ENCODE measurements at places on chromosomes 16 and 17.
A peak's percentile ranks its signal among the peaks of the same experiment; 100 is the strongest.

DNA sequence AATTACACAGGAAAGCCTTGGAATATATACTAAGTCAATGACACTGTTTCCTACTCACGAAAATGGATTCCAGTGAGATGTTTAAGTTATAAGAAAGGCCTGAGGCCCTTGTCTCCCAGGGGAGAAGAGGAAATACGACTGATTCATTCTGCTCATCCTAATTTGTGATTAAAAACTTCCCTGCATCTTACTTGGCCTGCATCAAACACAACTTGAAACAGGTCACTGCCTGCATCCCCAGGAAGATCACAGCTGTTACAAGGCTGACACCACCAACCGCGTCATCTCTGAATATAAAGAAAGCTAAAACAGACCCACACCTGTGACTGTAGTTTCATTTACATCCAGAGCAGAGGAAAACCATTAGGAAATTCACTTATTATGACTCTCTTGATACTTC is 121.9 kb downstream of the DNAH3 start:
- no peak for ATAC-seq

DNA sequence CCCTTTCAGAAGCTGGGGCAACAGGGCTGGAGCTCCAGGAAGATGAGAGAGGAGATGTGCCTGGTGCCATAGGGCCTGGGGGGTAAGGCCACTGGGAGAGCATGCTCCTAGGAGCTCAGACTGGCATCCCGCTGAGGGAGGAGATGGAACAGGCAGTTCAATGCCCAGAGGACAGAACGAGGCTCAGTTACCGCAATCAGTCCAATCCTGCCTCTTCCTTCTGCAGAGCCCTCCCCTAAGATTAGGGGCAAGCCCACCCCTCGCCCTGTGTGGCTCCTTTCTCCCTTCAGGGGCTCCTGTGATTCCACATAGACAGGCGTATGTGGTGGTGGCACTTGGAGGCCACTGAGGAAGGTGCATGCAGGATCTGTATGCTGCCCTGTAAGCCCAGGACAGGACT is 2.4 kb downstream of the CCDC42 start:
- ATAC-seq = no peak

- ATAC-seq = peak; percentile 2
Observed at GRCh38 chr16:85613604-85614337, 649 bp downstream of the GSE1 start.

- no peak for ATAC-seq
Observed at GRCh38 chr16:29978081-29978480, 4.4 kb downstream of the TAOK2 start.

DNA sequence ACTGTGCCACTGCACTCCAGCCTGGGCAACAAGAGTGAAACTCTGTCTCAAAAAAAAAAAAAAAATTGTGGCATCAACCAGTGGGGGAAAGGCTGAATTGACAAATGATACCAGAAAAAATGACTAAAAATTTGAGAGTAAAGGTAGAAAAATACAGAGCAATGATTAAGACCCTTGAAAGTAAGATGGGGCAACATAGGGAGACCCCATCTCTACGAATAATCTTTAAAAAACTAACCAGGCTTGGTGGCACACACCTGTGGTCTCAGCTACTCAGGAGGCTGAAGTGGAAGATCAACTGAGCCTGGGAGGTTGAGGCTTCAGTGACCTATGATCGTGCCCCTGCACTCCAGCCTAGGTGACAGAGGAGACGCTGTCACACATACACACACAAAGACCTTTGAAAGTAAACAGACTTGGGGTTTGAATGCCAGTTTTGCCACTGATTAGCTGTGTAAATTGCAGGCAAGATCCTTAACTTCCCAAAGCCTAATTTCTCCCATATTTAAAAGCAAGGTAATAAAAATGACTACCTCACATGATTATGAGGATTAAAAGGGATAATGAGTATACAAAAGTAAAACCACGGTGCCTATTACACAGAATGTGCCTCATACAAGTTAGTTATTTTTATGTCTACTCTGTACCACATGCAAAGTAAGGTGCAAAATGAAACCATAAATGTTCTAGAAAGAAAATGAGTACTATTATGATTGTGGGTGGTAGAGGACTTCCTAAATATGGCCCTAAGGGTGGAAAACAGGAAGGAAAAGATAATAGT is 21.7 kb upstream of the PAFAH1B1 start:
- ATAC-seq = no peak

DNA sequence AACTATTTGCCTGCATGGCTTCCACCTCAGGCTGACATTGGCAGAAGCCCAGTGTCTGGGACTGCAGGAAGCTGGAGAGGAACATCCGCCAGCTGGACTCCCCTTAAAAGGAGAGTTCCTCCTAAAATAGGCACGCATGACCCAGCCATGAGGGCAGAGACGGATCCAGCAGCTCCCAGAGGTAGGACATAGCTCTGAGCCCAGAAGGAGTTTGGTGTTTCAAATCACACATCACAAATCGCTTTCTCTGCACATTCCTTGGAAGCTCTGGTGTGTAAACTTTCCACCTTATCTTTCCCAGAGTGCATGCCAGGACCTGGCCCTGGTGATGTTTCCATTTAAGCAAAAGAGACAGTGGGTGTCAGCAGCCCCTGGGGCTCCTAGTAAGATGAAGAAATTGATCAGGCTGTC is 231.1 kb upstream of the CDH5 start:
- ATAC-seq = no peak

DNA sequence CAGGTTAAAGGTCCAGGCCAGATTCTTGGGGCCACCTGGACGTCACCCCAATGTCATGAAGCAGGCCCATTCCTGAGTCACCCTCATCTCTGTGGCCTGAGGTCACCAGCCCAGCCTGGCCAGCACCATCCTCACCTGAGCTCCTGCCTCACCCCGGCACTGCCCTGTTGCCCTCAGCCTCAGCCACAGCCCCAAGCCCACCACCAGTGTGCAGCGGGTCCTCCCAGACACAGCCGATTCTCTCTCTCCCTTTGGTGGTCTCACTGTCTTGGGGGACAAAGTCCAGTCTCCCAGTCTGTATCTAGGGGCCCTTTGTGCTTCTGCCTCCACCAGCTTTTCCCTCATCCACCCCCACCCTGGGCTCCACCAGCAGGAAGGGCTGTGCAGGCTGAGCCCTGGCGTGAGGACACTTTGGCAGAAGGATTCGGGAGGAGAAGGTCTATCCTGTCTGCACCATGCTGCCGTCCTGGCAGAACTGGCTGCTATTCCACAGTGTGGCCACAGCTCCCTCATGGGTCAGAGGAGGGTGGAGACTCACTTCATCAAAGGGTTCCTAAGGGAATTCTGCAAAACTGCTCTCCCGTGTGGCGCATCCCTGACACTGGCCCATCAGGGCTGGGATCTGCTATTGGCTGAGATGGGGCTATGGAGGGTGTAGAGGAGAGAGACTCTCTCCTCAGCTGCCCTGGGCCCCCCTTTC is 64.3 kb downstream of the PRMT7 start:
- ATAC-seq = peak; percentile 32

GRCh38 chr16:80804526-80805383 is at the start of gene CDYL2:
Gene CDYL2 (minus strand): TSS chr16:80804598. CDS start chr16:80804173, 425 bp downstream.
- peak; percentile 67 for ATAC-seq

GRCh38 chr17:49168706-49169105 is 36.1 kb downstream of the B4GALNT2 start:
- no peak for ATAC-seq

DNA sequence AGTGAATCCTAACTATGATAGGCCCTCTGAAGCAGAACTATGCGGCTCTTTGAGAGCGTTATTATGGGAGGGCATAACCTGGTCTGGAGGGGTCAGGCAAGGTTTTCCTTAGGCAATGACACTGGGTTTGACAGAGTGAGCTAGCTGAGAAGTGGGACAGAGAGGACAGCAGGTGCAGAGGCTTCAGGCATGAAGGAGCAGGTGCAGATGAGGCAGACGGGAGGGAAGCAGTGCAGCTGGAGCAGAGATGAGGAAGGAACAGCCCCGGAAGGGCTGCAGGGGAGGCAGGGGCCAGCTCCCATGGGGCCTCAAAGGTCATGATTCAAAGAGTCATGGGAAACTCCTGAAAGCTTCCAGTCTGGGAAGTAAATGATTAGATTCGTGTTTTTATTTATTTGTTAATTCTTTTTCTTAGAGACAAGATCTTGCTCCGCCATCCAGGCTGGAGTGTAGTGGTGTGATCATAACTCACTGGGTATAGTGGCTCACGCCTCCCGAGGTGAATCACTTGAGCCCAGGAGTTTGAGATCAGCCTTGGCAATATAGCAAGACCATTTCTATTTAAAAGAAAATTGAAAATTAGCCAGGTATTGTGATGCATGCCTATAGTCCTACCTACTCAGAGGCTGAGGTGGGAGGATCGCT is 5.4 kb downstream of the MARCHF10 start:
- ATAC-seq = peak; percentile 66

GRCh38 chr17:41538565-41538991 is 10.5 kb upstream of the KRT19 start:
- ATAC-seq = no peak

GRCh38 chr17:55089256-55089655 is 120.7 kb downstream of the STXBP4 start:
- no peak for ATAC-seq

GRCh38 chr17:58510075-58510474 is 4.4 kb downstream of the MTMR4 start:
- ATAC-seq = no peak

GRCh38 chr16:49564496-49565229 is 191.1 kb downstream of the C16orf78 start:
- no peak for ATAC-seq

DNA sequence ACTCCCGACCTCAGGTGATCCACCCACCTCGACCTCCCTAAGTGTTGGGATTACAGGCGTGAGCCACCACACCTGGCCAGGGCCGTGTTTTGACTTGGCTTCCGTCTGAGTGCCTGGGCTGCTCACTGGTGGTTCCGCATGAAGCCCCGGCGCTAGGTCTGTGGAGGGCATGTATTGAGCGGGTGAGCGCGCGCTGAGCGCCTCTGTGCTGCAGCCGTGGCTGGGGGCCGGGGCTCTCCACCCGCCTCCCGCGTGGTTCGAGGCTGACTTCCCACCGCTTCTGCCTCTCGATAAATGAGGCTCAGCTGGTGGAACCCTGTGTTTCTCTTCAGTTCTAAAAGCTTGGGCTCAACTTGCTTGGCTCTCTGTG is 38.9 kb upstream of the ATP2A3 start:
- no peak for ATAC-seq

- ATAC-seq = peak; percentile 78
Observed at GRCh38 chr16:57268804-57269800, 15.4 kb downstream of the PLLP start.
